Stimulated activated CD8-positive, alpha-beta memory T cell treated with anti-CD3 and anti-CD28 coated beads, Interleukin-4, amount 100 ng/mL, for 24 hours (primary cell): ENCODE measurements at places on chromosomes 2 and 18.

DNA sequence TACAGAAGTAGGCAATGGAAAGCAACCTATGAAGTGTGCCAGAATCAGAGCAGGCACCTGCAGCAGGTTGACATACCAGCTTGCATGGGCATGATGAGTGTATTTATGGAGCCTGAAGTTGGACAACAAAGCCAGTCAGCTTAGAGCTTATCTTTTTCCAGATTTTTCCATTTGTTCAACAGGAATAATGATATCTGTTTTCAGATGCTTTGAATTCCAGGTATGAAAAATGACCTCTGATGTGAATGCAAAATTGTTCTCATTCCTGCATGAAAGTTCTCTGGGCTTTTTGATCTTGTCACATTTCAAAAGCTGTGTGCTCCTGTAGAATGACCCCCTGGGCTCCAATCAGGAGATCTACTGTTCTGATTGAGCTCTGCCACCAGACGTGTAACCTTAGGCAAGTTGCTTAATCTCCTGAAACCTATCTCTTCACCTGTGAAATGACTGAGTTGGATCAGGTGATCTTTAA lies 38.2 kb upstream of the VIT start:
- DNase-seq: no peak

- no peak for DNase-seq
These were observed 153.5 kb downstream of the PRPF40A start for GRCh38 chr2:152563764-152564163.

- peak; percentile 44 for DNase-seq
These were observed 575 bp downstream of the HSPD1 start for GRCh38 chr2:197498937-197499593.

GRCh38 chr2:151953467-151953866 lies 125.2 kb upstream of the ARL5A start:
- DNase-seq: no peak

DNA sequence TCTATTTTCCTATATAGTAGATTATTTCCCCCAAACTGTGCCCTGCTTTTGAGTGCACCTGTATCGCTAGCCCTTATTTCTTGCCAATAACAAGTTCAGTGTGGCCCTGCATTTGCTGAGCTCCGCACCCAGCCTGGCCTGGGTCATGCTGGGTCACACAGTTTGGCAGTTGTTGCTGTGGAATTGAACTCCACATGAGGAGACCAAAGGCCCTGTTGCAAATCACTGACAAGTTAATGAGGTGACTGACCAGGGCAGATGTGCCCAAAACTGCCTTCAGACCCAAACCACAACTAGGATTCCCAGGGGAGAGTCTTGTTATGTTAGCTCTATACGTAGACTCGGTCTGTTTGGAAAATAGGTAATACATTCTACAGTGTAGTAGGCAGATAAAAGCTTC lies 31.0 kb downstream of the COL4A4 start:
- DNase-seq: no peak

- DNase-seq: no peak
These were observed 140.3 kb upstream of the DLX2 start for GRCh38 chr2:172242961-172243360.

- no peak for DNase-seq
These were observed 299.5 kb upstream of the SOX11 start for GRCh38 chr2:5392658-5393057.

DNA sequence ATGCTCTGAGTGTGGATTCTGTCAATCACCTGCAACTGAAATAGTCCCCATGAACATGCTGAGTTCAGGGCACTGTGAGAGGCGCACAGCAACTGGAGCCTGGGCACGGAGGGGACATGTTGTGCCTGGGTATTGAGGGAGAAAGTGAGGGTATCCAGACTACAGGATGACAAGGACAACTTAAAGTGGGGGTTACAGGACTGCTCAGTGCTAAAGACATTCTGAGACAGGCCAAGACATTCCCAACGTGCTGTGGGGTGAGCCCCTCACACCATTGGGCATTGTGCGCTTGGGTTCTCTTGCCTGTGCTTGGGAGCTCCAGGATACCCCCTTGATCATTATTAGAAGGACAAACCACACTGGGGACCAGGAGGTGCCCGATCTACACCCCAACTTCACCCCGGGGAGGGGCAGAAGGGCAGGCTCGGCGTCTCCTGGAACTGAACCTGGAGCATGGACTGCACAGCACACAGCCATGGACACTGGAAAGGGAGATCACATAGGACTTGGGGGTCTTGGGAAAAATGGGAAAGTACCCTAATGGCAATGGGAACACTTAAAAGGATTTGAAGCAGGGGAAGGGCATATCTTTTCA lies 72.5 kb upstream of the HDAC4 start:
- no peak for DNase-seq

DNA sequence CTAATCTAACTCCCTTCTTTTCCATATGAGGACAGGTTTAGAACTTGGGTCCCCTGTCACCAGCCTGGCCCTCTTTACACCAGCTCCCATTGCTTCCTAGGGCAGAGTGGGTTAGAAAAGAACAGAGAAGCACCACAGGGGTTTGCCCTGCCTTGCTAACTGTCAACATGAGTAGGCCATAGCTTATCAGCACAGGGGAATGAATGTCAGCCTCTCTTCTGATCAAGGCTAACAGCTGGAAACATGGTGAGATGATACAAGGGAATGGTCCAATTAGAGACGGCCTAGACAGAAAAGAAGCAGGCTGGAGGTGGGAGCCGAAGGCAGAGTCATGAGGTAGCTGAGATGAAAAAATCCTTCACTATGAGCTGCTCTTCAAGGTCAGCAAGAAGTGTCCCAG lies 189.4 kb upstream of the ACAA2 start:
- no peak for DNase-seq

DNA sequence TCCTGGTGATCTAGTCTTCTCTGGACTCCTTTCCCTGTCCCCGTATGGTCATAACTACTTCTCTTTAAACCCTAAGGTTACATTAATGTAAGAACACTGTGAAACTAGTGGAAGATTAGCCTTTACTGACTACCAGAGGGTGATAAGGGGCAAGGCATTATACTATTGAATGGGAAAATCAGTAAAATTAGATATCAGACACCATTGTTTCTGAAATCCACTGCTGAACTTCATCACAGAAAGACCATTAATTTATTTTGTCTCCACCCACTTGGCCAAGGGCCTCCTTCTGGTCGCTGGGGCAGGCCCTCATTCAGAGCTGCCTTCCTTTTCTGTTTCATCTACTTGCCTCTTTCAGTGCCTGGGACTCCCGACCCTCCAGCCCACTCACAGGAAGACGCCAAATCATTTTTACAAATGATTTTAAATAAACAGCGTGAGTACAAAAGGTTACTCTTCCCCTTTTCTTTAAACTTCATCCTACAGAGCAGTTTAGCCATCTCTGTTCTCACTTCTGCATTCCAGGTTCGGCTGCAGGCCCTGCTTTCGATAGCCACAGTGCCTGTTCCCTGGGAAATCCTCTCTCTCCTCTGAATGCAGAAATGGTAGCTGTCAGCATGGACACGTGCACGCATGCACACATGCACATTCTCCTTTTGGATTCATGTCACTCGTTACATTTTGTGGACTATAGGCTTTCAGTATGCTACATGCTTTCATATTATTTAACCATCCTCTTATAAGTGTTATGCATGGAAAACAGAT lies 70.3 kb upstream of the DOCK10 start:
- DNase-seq: no peak
